ENCODE measurements at places on chromosomes 5 and 9. TPM values are rescaled to one million over a fixed set of nuclear protein-coding genes. Genes with fewer than 3 reads are reported as not detected.

DNA sequence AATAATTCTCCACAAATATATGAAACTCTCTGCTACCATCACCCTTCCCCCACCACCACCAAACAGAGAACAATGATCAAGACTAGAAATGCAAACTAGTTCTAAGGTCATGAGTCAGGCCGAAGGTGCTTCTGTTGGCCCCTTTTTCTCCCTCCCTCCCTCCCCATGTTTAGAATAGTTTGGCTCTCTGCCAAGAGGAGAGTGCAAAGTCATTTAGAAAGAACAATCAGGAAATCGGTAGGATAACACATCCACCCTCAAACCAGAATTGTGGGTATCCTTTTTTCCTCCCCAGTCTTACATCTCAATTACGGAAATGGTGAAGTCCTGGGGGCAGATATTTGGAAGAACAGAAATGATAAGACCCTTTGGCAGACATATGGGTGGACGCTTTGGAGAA is 170.1 kb downstream of the SLF1 start:
- no peak for DNase-seq

- DNase-seq, result no peak
Measured at GRCh38 chr9:125483697-125484096, 222.1 kb downstream of the GAPVD1 start.

- no peak for DNase-seq
Measured at GRCh38 chr9:82209797-82210470, 221.4 kb downstream of the SPATA31D1 start.

PCDH1 gene
- 2.3 TPM for total RNA-seq

DNA sequence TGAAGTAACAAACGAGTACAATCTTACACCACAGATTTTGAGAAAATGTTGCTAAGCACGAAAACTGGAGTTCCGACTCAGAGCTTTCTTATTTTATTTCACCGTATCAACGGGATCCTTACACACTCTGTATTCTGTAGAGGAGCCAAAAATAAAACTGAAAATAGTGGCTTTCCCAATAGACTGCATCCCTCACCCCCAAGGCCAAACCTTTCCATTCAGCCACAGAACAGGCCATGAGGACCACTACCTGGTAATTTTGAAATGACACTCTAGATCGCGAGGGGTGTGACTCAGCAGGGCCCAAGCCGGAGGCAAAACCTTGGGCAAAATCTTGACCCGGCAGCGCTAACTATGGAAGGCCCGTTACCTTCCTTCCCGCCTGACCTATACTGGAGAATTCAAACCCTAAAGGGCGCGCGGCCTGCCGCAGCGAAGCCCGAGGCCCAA is 432 bp downstream of the HSPA9 start:
- DNase-seq, result no peak
